ENCODE measurements at places on chromosomes 3 and 15. TPM values are rescaled to one million over a fixed set of nuclear protein-coding genes. Genes with fewer than 3 reads are reported as not detected.

The ITIH1 gene
- 0.18 TPM for total RNA-seq

The HMG20A gene
- total RNA-seq: 20.2 TPM

The STRIT1 gene
- total RNA-seq: not detected

The CORO2B gene
- total RNA-seq: 5.3 TPM

The LEKR1 gene
- 0.43 TPM for total RNA-seq

The XIRP1 gene
- total RNA-seq: not detected

The MASP1 gene
- total RNA-seq: 319 TPM

The FETUB gene
- not detected for total RNA-seq

The MB21D2 gene
- total RNA-seq: 11.9 TPM

The RBPMS2 gene
- not detected for total RNA-seq

The SLC22A13 gene
- 0.28 TPM for total RNA-seq

The UACA gene
- 87.3 TPM for total RNA-seq

The BCHE gene
- total RNA-seq: 0.28 TPM

The LRRC34 gene
- 1.4 TPM for total RNA-seq

The TM4SF18 gene
- 0.92 TPM for total RNA-seq

The GRAMD1C gene
- 1.3 TPM for total RNA-seq

The RBP2 gene
- not detected for total RNA-seq

The OSTN gene
- 0.57 TPM for total RNA-seq

Data from smooth muscle cell of bladder (primary cell).